Activated CD8-positive, alpha-beta T cell treated with anti-CD3 and anti-CD28 coated beads, Interleukin-2, amount 10 ng/mL, durations not matched to agents 7 days and 5 days (primary cell): ENCODE measurements at places on chromosomes 13 and 19.

GRCh38 chr19:29266603-29267002 is 53.7 kb upstream of the UQCRFS1 start:
- no peak for DNase-seq

GRCh38 chr19:41997121-41997850 is 3.3 kb upstream of the ATP1A3 start:
- DNase-seq = peak; percentile 63

- no peak for DNase-seq
Measured at GRCh38 chr13:29583073-29583785, 12.3 kb downstream of the SLC7A1 start.

DNA sequence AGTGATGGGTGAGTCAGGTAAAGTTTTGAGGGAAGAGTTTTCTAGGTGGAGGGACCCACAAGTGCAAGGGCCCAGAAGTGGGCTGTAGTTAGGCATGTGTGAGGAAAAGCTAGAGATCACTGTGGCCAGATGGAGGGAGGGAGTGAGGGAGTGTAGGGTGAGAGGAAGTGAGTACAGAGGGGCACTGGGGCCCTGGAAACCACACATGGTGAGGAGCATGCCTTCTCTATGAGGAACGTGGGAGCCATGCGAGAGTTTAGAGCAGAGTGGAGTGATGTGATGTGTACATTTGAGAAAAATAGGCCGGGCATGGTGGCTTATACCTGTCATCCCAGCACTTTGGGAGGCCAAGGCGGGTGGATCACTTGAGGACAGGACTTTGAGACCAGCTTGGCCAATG is 14.7 kb upstream of the SHKBP1 start:
- DNase-seq = no peak

DNA sequence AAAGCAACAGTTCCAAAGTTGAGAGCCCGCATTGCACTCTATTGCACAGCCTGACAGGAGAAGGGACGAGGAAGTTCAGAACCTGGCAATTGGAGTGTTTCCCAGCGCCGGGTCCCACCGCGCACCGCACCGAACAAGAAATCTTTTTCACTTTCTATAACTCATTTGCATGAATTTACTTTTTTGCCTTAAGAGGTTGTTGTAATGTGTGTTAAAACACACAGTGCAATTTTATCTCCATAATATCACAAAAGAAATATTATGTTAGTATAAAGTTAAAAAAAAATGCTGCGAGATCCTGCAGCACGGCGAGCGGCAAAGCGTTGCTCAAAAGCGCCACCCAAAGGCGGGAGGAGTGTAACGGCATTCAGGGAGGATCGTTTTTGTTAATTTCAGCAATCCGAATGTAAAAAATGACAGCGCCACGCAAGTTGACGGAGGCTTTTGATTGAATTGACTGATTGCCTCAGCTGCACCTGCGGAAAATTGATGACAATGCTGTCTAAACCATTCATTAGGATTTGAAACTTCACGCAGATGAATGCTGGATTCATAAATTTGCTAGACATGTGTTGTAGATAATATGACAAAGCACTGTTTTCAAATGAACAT is 303.6 kb upstream of the ZNF507 start:
- DNase-seq = peak; percentile 39

DNA sequence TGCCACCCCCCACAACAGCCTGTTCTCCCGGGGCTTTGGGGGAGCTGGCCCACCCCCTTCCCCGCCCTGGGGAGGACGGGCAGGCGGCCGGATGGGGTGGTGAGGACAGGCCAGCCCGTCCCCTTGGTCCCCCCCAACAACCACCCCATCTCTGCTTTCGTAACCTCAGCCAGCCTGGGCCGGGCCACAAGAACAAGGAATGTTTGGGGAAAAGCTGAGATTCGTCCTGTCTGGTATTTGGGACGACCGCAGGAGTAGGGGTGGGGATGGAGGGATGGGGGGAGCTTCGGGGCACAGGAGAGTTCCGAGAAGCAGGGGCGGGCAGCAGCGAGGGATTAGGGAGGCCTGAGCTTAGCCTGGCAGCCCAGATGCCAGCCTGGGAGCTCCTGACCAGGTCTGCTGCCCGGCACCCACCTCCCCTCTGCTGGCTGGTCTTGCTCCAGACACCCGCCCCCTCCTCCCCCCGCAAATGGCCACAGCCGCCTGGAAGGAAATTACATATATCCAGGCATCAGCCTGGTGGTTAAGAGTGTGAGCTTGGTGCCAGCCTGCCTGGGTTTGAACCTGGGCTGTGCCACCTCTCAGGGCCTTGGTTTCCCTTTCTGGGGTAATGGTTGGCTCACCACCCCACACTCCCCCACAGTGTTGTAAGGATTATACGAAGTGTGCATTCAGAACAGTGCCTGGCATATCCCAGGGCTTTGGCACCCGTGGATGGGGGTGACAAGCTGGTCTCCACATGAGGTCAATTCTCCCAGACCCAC is at the start of gene PODNL1:
Gene PODNL1, minus strand, starts transcription at position 117 of the 764 bp plus-strand sequence. CDS start 236 bp downstream, outside the sequence.
- no peak for DNase-seq

DNA sequence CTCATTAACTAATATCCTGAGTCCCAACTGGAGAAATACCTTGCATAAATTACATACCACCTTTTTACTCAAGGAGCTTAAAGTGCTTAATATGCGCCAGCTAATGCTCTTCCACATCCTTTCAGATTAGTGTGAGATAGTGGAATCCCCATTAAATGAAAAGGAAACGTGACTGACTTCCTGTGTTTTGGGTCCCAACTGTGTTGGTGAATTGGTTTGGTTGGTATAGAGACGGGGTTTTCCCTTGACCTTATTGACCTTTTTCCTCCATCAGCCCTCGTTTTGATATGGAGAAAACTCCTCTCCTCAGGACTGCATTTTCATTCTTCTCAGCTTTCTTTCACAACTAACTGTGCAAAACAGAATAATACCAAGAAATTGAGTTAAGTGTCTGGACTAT is 163.5 kb downstream of the PAN3 start:
- DNase-seq = no peak

- no peak for DNase-seq
Measured at GRCh38 chr19:35444735-35445134, 3.3 kb upstream of the FFAR2 start.

- DNase-seq = no peak
Measured at GRCh38 chr19:3840804-3841203, 28.0 kb downstream of the ZFR2 start.

GRCh38 chr13:110309661-110310524 is 2.8 kb downstream of the COL4A2 start:
- DNase-seq = no peak

DNA sequence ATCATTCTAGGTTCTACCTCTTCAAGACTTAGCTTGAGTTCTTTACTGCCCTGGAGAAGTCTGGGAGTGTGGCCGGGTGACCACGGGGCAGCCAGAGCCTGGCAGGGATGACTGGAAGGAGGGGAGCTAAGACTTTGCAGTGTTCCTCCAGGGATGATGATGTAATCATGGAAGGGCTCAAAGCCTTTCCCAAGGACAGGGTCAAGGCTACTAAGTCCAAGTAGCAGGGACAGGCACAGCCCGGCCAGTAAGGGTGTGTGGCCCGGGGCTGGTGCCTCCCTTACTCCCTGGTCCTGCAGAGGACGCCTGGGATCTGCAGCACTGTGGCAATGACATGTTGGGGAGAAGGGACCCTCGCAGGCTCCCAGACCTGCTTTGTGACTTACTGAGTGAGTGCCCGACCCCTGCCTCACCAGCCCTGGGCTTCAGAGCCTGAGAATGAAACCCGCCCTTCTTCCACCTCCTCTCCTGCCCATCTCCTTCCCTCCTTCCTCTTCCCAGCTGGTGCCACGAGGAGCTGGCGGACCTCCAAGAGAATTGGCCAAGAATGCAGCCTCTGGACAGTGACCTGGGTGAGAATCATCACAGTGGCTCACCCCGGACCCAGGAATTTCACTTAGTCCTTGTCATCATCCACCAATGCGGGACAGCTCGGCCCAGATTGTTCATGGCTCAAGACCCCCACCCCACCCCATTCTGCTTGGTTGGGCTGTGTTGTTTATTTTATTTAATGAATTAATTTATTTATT is 15.6 kb upstream of the FBXO17 start:
- no peak for DNase-seq

GRCh38 chr13:35162420-35162819 is 220.3 kb downstream of the NBEA start:
- DNase-seq = no peak

DNA sequence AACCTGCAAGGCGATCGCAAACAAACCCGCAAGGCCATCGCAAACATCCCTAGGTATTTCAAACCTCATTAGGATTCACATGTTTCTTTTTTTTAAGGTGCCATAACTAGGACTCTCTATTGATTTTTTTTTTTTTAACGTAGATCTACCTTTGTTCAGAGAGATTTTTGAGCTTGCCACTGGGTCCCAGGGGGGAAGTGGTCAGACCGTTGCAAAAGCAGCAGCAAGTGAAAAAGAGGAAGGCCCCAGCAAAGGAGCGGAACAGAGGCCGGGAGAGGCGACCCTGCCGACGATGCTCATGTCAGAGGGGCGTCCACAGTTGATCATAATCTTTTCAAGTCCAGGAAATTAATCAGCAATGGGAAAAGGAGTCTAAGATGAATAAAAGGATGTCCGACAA is 32.7 kb upstream of the FLT1 start:
- no peak for DNase-seq
